ENCODE measurements at places on chromosomes 16 and 17.

GRCh38 chr17:33090806-33091205 is 99.2 kb downstream of the SPACA3 start:
- DNase-seq, result no peak

DNA sequence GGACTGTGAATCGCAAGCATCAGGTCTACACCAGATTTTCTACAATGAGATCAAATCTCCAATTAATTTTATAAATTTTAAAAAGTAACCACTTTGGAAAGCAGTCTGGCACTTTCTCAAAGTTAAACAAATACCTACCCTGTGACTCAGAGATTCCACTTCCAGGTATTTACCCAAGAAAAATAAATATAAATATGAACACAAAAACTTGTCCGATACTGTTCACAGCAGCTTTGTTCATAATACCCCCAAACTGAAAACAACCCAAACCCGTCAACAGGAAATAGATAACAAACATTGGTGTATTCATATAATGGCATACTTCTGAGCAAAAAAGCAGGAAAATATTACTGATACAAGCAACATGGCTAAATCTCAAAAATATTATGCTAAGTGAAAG is 12.1 kb downstream of the ZDHHC7 start:
- no peak for DNase-seq

GRCh38 chr17:71632328-71632727 is 488.5 kb upstream of the SOX9 start:
- no peak for DNase-seq

GRCh38 chr17:51428668-51429495 is 168.5 kb downstream of the UTP18 start:
- peak; percentile 69 for DNase-seq

GRCh38 chr16:22282254-22282892 is 14.8 kb upstream of the POLR3E start:
- DNase-seq, result peak; percentile 96

DNA sequence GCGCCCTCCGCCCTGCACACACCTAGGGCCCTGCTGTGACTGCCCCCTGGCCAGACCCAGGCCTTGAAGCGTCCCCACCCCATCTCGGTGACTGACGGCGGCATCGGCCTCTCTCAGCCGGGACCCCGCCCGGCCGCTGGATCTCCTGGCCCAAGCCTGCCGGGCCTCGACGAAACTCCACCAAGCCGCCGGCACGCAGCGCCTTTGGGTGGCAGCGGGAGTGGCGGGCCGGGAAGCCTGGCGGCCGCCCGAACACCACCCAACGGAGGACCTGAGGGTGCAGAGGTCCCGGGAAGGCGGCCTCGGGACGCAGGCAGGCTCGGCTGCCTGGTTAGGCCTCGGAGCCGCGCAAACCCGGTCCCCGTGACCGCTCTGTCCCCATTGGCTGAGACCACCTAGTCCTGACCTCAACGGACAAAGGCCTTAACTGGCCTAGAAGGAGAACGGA is 12.0 kb upstream of the TMEM97 start:
- DNase-seq, result no peak

- DNase-seq, result peak; percentile 78
Measured at GRCh38 chr16:56869513-56870275, 4.7 kb downstream of the SLC12A3 start.

- no peak for DNase-seq
Measured at GRCh38 chr17:11388054-11388453, 147.0 kb downstream of the SHISA6 start.

- DNase-seq, result no peak
Measured at GRCh38 chr17:39729280-39729851, 966 bp downstream of the MIEN1 start.

DNA sequence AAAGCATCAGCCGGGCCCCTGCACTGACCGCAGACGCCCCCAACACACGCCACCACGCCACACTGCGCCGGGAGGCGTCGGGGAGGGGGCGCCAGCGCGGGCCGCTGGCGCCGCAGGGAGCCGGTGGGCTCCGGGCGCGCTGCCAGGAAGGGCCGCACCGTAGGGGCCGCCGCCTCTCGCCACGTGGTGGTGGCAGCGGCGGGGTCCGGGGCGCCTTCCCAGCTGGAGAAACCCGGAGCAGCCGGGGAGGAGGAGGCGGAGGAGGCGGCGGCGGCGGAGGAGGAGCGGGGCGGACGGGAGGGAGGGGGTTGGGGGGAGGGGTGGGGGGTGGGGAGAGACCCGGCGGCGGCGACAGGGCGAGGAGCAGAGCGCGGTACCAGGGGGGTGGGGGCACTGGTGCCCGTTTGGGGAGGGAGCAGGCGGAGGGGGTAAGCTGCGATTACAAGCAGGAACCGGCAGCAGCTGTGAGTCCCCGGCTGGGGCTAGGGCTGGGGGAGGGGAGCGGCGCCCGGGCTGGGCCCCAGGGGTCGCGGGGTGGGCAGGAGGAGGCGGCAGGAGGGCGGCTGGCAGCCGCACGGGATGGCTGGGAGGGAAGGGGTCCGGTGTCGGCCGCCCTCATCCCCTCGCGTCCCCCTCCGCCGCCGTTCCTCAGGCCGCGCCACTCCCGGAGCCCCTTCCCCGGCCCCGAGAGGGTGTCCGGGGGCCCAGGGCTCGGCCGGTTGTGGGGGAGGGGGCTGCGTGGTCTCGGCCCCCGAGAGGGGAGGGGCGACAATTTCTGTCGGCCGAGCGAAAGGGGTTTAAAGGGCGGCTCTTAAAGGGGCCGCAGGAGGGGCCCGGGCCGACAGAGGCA is at the start of gene TBKBP1:
TSS of gene TBKBP1 (plus strand) at position 431 of the 850 bp plus-strand sequence. CDS start 1,952 bp downstream, outside the sequence.
- peak; percentile 52 for DNase-seq
